ENCODE measurements at places on chromosomes 7 and 10.

DNA sequence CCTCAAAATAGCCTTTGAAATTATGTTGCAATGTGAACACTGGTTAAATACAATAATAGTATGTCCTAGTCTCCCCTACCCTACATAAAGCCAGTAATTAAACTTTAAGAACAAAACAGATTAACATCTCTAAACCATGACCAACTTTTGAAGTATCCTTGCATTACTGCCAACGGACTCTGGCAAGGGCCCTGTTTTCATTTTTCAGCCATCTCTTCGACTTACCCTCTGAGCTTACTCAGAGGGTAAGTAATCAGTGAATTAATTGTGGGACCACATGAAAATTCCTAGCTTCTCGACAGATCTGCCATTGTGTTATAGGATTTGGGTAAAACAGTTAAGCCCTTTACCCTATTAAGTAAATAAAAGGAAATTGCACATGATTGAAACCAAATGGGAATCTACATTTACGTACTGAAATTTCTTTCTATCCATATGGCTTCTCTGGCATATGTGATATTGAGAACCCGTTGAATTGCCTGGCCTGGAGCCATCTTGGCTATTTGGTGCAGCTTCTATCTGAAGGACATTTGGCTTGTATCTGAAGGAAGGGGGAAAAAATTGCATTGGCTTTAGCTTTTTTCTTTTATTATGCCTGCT is 39.6 kb downstream of the DYNC1I1 start:
- DNase-seq, result no peak

DNA sequence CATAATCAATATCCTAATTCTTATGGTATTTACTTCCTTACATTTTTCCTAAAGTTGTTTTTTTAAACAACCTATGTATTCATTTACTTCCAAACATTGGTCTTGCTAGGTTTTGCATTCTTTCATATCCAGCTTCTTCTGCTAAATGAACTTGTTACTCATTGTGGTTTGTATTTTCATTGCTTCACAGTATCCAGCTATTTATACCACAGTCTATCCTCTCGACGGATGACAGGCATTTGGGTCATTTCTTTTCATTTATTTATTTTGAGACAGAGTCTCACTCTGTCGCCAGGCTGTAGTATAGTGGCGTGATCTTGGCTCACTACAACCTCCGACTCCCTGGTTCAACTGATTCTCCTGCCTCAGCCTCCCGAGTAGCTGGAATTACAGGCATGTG is 66.8 kb downstream of the CCDC6 start:
- DNase-seq, result no peak

GRCh38 chr10:70404787-70405036 is 767 bp downstream of the EIF4EBP2 start:
- DNase-seq, result no peak

GRCh38 chr10:119005362-119006043 is 24.0 kb upstream of the NANOS1 start:
- no peak for DNase-seq

GRCh38 chr10:25758041-25758457 is 176.0 kb upstream of the MYO3A start:
- DNase-seq, result no peak

GRCh38 chr7:1819259-1819841 is 149.3 kb downstream of the ELFN1 start:
- DNase-seq, result no peak

GRCh38 chr7:132771301-132771730 is 195.0 kb upstream of the PLXNA4 start:
- DNase-seq, result no peak

- no peak for DNase-seq
These were observed 361.1 kb downstream of the GLRX3 start for GRCh38 chr10:130497056-130498010.

GRCh38 chr7:36943591-36944435 is 219.5 kb upstream of the AOAH start:
- DNase-seq, result no peak

GRCh38 chr7:63030061-63030460 is 968.6 kb upstream of the ZNF722 start:
- DNase-seq, result no peak

DNA sequence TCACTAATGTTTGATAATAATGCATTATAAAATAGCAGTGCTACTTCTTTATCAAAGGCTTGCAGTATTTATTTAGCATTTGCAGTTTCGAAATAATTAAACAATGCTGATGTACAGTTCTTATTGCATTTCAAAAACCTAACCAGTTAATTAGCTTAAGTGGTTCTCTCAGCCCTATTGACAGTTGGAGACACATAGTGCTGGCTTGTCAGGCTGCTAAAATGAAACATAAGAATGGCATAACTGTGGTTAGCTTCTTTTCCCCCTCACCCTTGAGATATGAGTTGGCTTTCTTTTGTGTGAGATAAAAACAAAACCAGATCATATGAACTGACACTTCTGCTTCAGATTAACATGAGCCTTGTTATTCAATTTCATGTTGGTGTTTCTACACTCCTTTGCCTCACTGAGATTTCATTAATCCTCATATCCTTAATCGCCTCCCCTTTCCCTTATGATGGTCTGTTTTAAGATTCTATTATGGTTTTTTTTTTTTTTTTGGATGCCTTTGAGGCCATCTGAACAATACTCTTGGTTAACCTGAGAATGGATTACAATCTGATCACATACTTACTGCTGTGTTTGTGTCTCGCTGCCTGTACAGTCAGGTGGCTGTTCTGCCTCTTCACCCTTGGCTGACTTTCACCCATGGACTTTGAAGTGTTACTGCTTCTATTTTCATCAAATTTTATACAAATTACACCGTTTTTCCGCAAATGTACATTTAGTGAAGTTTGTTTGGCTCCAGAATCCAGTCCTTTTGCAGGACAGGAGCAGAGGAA is 108.0 kb downstream of the SDK1 start:
- DNase-seq, result no peak

DNA sequence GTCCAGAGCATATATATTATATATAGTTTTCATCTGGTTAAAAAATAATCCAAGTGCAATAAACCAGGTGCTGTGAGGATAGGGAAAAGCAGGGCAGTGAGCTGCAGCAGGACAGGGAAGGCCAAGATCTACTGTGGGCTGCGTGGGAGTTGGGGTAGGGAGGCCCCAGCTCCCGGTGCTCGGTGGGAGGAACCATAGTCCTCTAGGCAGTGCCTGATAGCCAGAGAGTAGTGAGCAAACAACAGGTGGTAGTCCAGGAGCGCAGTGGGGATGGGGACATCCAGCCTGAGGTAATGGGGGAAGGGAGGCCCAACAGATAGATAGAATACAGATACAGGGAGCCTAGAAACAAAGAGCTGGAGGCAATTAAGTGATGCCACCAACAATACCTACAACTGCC is 4.1 kb upstream of the BMPR1A start:
- no peak for DNase-seq

GRCh38 chr10:69938541-69938991 is 114.1 kb upstream of the MACROH2A2 start:
- no peak for DNase-seq

DNA sequence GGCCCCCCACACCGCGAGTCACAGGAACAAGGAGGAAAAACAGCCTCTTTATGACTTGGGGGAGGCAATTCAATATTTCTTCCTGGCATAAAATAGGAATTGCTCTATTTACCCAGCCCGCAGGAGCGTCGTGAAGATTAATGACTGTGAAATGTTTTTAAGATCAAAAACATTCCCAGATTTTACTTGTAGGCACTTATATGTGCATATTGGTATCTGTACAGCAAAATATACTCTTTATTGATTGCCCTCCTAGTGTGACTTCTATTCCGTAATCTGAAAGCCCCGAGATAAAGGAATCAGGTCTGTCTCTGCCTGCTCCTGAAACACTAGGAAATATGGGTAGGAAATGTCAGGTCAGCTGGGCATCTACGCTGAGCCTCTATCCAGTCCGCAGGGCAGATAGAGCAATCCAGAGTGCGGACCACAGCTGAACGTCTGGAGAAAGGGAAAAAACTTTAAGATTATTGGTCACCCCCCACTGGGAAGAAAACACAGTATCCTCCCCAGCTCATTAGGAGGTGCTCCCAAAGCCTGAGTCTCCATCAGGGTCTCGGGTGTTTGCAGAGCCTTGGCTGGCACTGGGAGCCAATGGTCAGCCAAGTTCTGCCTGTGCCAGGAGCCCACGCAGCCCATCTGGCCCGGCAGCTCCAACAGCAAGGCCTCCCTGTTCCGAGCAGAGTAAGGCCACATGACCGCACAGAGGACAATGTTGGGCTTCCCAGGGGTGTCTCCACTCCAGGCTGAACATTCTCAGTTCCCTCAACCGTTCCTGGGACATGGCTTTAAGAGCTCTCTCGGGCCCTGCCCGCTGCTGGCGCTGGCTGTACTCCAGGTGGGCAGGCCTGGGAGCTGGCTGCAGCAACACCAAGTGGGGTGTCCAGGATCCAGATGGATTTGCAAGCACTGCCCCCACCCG is 7.7 kb downstream of the CTBP2 start:
- DNase-seq, result no peak

- DNase-seq, result peak; percentile 30
These were observed 346.1 kb upstream of the ANKRD30A start for GRCh38 chr10:36779238-36779846.

GRCh38 chr10:92011560-92012214 is 88.1 kb downstream of the BTAF1 start:
- peak; percentile 50 for DNase-seq

- no peak for DNase-seq
These were observed 39.2 kb upstream of the PPP1R3C start for GRCh38 chr10:91672021-91672608.

GRCh38 chr10:106571192-106571946 is 593.1 kb downstream of the SORCS1 start:
- DNase-seq, result peak; percentile 25

DNA sequence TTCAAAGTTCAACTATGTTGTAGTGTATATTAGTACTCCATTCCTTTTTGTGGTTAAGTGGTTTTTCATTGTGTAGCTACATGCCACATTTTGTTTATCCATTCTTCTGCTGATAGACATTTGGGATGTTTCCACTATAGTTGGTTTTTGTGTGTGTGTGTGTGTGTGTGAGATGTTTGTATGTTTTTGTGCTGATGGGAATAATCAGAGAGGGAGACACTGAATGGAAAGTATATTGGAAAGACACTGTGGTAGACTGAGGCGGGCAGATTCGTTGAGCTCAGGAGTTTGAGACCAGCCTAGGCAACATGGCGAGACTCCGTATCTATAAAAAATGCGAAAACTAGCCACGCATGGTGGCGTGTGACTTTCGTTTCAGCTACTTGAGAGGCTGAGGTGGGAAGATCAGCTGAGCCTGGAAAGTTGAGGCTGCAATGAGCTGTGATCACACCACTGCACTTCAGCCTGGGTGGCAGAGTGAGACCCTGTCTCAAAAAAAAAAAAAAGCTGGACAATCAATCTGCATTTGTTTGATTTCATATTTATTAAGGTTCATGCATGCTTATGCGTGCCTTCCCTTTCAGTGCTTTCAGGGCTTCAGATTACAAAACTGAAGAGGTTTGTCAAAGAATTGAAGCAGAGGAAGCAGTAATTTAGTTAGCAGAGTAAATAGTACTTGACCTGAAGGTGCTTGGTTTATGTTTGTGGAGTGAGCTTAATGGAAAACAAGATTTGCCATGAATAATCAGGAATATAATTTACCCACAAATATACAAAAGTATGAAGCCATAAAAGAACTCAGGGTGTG is 14.7 kb downstream of the SEC24C start:
- no peak for DNase-seq

- DNase-seq, result no peak
These were observed 485.1 kb upstream of the KLF6 start for GRCh38 chr10:4270116-4270515.

- DNase-seq, result no peak
These were observed 3.8 kb downstream of the MINDY3 start for GRCh38 chr10:15856328-15857015.

DNA sequence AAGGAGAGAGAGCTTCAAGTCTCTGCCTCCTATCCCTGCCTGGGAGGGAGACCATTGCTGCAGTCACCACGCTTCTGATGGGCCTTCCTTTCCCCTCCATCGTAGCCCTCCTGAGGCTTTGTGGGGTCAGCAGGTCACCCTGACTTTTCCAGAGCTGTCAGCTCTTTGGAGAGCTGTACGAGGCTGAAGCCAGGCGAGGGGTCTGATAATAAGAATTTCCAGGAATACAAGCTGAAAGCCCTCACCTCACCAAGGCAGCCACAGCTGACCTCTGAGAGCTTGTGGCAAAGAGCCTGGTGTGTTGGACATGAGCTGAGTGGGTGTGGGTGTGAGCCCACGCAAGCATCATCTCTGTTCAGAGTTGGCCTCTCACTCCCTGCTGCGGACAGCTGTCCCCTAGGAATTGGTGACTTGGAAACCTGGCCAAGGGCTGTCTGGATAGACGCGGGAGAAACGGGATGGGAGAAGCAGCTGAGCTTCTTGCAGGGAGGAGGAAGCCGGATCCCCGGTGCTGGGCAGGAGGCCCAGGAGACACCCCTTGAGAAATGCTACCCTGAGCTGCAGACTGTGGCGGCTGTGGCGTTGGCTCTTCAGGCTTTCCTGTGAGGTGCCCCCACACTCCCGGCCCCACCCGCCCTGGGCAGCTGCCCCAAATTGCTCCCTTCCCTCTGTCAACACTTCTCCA is 122.1 kb upstream of the BTBD16 start:
- no peak for DNase-seq

GRCh38 chr10:29471544-29471859 is 163.3 kb downstream of the SVIL start:
- DNase-seq, result no peak

- no peak for DNase-seq
These were observed 461 bp upstream of the HTRA1 start for GRCh38 chr10:122460891-122461293.

GRCh38 chr7:110130669-110131068 is 960.3 kb upstream of the LRRN3 start:
- no peak for DNase-seq

- no peak for DNase-seq
These were observed 4.1 kb upstream of the SGCE start for GRCh38 chr7:94660006-94660405.

- DNase-seq, result no peak
These were observed 220.2 kb upstream of the TBX20 start for GRCh38 chr7:35474100-35474499.

GRCh38 chr10:72164617-72165016 is 51.2 kb upstream of the ANAPC16 start:
- DNase-seq, result no peak

DNA sequence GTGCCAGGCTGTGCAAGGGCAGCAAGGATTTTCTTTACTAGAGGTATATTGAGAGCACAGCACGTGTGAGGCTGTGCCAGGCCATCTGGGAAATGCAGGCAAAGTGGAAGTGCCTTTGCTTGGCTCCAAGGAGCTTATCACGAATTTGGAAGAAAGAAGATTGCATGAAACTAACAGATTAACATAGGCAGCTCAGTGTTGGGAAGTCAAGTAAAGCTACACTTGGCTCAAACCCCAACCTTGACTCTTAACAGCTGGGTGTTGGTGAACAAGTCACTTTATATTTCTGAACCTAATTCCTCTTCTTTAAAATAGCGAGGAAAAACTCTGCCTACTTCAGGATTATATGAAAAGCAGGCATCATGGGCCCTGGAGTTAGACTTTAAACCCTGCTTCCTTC is 105.2 kb downstream of the PLCE1 start:
- DNase-seq, result no peak

DNA sequence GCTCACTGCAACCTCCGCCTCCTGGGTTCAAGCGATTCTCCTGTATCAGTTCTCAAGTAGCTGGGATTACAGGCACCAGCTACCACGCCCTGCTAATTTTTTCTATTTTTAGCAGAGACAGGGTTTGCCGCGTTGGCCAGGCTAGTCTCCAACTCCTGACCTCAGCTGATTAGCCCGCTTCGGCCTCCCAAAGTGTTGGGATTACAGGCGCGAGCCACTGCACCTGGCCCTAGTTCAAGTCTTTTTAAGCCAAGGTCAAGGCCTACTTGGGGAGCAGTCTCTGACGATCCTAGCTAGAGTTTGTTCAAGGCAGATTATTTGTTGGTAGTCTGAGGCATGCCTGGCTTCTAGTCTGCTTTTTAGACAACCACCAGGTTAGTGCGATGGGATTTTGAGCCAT is 709.5 kb upstream of the COBL start:
- no peak for DNase-seq
